Central memory CD4-positive, alpha-beta T cell (primary cell): ENCODE measurements at places on chromosomes 2 and 18.

GRCh38 chr2:97906307-97906706, 89.4 kb downstream of the TMEM131 start:
- DNase-seq: no peak

DNA sequence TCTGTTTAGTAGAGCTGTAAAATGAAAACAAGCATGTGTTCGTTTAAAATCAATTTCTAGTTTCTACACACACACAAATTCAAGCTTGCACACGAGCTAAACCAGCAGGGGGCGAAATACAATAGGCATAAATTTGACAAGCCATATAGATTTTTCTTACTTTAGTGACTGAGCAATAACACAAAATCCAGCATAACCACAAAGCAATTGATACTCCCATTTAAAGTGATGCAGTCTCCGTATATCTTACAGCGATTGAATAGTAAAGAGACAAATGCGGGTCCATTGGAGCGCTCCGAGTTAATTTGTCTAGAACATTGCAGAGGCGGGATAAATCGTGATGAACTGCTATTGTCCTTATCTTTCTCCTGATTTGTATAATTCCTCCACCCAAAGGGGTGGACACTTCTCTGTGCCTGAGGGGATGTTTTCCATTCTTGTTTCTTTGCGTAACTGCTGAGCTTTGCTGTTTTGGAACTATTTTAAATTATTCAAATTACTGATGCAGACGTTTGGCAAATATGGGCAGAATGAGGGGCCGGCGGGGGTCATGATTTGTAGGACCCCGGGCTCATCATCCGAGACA, 1.2 kb upstream of the AFTPH start:
- peak; percentile 77 for DNase-seq

DNA sequence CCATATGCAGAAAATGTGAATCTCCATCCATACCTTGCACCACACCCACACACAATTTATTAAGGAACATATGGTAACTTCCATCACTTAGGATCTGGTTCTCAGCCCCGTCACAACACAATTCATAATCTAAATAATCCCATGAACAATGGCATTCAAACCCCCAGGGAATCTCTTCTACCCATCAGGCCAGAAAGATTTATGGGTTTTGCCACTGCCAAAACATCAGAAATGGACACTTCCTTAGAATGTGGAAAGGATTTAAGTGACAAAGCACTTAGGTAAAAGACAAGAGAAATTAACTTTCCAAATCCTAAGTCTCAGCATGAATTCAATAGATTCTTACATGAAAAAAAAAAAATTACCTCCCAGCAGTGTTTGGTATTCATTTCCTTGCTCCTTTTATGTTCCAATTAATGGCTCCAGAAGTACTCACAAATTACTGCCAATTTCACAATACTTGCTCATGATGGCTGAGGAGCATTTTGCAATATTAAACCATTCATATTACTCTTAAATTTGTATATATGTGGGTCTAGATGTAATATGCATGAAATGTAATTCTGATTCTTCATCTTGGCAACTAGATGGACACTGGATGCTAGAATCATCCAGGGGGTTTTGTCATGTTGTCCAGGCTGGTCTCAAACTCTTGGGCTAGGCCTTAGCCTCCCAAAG, 56.5 kb upstream of the TMEM247 start:
- no peak for DNase-seq

DNA sequence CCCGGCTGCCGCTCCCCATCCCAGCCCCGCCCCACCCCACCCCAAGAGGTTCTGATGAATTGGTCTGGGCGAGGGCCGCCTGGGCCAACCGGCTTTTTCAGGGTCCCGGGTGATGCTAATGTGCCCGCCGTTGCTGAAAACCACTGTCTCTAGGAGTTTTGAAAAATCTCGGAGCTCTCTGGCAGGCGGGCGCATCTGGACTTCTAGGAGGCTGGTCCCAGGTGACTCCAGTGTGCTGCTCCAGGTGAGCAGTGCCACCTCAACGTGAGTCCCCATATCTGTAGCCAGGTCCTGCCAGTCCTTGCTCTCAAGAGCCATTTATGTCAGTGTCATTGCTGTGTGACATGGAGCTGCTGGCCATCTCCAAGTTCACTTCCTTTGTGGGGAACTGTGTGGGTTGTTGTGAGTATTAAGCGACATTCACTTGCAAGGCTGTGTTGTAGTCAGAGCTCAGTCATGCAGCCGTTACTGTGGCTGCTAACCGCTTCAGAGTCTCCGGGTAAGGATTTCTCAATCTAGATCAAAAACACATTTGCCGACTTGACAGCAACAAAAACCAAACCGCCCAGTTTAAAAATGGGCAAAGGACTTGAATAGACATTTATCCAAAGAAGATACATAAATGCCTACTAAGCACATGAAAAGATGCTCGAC, at the start of gene RFX8:
Gene RFX8 (minus strand): TSS at position 382 of the 654 bp plus-strand sequence. CDS start 8,264 bp downstream, outside the sequence.
- DNase-seq: peak; percentile 44

GRCh38 chr2:240965296-240965904, 33.0 kb upstream of the SNED1 start:
- no peak for DNase-seq

- DNase-seq: no peak
Measured at GRCh38 chr2:8822218-8822617, 15.2 kb downstream of the KIDINS220 start.

- no peak for DNase-seq
Measured at GRCh38 chr2:118380915-118381653, 292.8 kb downstream of the INSIG2 start.

DNA sequence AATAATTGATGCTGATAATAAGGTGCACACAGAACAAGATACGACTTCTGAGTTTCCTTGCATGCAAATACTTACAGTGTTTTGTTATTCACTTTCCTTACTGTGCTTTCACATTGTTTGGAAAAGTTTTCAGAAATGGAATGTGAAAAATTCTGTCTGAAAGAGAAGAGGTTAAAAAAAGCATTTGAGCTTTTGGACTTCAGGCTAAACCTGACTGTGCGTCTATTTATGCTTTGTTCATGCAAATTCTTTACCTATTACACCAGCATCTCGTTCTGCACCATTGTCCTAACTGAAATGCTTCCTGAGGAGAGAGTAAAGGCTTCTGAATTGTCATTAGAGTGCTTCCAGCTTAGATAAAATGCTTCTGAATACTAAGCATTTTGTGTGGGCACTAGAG, 61.4 kb downstream of the LHCGR start:
- no peak for DNase-seq

GRCh38 chr2:102331311-102331980, 20.1 kb downstream of the IL1RL1 start:
- no peak for DNase-seq

DNA sequence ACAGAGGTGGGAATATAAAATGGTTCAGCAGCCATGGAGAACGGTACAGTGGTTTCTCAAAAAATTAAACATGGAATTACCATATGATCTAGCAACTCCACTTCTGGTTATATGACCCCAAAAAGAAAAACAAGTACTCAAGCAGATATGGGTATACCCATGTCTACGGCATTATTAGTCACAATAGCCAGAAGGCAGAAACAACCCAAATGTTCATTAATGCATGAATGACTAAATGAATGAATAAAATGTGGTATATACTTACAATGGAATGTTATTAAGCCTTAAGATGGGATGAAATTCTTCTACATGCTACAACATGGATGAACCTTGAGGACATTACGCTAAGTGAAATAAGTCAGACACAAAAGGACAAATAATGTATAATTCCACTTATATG, 266.8 kb upstream of the FBXO11 start:
- DNase-seq: no peak

DNA sequence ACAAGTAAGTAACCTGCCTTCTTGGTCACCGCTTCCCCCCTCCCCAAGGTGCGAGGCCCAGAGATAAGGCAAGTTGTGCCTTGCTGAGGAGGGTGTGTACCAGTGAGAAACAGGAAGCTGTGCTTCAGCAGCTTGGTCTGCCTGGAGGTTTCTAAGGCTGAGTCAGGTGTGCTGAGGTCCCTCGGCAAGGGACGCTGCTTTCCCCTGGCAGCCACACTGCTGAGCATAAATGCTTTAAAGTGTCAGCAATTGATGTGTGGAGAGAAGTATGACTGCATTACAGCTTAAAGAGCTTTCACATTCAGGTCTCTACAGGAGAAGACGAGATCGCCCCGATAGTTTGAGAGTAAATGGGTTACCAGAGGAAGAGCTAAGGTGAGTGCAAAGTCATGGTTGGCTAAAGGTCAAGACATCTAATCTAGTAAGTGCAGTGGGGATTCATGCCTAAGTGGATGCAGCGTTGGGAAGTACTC, 86.9 kb downstream of the LIMS1 start:
- DNase-seq: peak; percentile 85

DNA sequence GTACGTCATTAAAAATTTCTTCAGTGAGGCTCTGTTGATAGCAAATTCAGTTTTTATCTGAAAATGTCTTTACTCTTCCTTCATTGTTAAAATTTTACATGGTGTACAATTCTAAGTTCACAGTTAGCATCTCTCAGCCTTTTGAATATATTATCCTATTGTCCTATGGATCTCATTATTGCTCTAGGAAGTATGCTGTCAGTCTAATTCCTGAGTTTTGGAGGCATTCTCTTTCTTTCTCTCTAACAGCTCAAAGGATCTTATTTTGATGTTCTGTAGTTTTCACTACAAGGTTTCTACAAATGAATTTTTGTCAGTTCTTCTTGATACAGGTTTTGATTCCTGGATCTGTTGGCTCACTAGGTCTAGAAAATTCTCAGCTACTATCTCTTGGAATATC, 2.9 kb upstream of the ACMSD start:
- DNase-seq: no peak

DNA sequence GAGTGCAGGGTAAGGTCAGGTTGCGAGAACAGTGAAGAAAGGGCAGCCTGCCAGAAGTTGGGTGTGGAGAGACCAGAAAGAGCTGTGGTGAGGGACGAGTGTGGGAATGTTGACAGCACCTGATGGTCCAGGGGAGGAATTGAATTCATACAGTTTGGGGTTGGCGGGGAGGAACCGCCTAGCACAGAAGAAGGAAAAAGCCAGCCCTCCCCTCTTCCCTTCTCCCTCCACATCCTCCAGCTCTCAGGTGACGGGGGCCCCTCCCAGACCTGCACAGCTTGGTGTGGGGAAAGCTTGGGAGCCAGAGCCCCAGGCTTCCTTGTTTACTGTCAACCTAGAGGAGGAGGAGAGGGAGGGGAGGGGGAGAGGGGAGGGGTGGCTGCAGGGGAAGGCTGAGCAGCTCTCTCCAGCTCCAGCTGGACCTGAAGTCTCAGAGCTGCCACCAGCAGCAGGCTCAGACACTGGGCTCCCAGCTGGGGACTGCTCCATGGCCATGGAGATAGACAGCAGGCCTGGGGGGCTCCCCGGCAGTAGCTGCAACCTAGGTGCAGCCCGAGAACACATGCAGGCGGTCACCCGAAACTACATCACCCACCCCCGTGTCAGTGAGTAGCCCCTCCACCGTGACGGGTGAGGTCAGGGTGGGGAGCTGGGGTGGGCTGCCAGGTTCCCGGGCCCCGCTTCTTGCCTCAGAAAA, at the start of gene ATP6V1B1:
Gene ATP6V1B1 (plus strand): TSS at position 433 of the 697 bp plus-strand sequence. CDS start 55 bp downstream, at position 488.
- no peak for DNase-seq

DNA sequence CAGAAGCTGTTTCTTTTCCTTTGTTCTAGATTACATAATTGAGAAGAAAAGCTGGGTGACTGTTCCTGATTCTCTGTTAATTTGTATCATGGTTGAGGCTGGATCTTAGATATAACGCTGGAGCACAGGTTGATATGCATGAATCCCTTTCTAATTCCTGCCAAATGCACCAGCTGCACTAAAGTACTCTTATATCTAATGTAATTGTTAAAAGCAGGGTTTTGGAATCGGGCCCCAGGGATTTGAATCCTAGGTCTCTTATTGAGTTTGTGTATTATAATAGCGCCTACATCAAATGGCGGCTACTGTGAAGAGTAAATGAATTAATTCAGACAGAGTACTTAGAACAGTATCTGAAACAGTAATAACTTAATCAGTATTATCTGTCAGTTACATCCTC, 80.4 kb downstream of the MC4R start:
- DNase-seq: no peak

- no peak for DNase-seq
Measured at GRCh38 chr2:196195302-196195701, 23.9 kb upstream of the STK17B start.

DNA sequence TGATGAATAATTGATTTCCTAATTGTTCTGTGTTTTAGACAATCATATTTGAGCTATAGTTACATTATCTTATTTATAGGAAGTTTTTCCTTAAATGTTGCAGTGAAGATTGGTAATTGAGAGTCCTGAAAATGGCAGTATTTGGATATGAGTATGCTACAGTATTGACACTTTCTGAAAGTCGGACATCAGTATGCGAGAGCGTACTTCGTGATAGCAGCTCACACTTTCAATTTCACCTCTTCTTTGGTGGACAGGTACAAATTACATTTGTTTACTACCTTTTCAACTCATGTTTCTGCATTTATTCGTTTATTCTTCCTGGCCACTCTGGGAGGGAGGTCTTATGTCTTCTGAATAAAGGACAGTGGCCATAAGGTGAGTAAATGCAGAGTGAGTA, 38.7 kb downstream of the EML4 start:
- DNase-seq: no peak

- no peak for DNase-seq
Measured at GRCh38 chr2:223114170-223114569, 62.2 kb downstream of the KCNE4 start.

GRCh38 chr18:32243358-32243757, 53.5 kb downstream of the MEP1B start:
- no peak for DNase-seq

- DNase-seq: no peak
Measured at GRCh38 chr2:19900931-19901441, 797 bp downstream of the TTC32 start.

GRCh38 chr2:102224824-102225739, 38.3 kb downstream of the IL1RL2 start:
- DNase-seq: no peak

DNA sequence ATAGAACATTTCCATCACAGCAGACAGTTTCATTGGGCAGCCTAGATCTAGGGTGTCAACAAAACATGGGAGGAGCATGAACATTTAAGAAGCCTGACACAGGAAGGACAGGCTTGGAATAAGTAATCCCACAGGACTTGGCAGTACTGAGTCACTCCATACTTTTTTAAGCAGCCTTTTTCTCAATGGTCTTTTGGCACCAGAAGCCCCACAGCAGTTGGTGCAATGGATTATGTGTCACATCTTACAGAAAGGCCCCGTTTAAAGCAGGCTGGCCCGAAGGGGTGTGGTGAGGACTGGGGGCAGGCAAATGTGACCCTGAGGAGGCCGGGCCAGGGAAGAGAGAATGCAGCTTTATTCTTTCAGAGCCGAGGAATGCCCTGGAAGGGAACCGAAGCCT, 26.6 kb downstream of the SPTBN1 start:
- no peak for DNase-seq

GRCh38 chr18:23341383-23341782, 111.7 kb upstream of the RIOK3 start:
- DNase-seq: no peak

DNA sequence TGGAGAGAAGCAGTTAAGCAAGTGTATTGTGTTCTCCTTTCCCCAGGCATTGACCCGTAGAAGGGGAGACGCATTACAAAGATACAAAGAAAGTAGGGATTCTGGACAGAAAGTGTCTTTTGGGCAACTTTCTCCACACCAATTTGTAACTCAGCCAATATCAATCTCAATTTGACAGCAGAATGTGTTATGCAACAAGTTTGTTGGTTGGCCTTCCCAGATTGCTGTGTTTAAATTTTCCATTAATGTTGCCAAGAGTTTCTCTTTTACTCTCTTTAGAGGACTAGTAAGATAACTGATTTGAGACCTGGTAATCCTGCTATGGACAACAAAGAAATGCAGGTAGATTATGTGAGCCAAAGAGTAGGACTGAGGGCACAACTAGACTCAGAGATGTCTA, 279.6 kb downstream of the ZNF804A start:
- DNase-seq: no peak
